NCI-H187 treated with DMSO at 0.1 percent for 48 hours (cell line): ENCODE measurements at places on chromosomes 4 and X.

GRCh38 chrX:122363112-122363795 lies 820.8 kb upstream of the GRIA3 start:
- no peak for DNase-seq

GRCh38 chr4:55637272-55637820 lies 1.2 kb upstream of the NMU start:
- DNase-seq = no peak

DNA sequence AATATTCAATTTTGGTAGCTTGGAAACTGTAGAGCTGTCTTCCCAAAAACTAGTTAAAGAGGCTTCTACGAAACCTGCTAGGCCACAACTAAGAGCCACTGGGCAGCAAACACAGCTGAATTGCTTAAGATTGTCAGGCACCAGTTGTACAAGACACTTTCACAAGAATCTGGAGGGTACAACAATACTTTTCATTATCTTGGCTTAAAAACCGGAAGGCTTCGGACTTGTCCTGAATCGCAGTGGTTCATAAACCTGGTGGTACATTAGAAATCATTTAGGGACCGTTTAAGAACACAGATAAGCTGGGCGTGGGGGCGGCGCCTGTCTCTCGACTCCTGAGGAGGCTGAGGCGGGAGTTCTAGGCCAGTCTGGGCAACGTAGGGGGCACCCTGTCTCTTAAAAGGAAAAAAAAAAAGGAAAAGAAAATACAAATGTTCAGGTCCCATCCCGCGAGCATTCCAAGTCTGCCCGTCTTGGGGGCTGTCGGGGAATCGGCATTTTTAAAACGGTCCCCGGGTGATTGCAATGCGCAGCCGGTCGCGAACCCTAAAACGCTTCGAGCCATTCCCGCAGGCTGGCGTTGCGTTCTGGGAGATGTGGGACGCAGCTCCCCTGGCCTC lies 763 bp downstream of the PYURF start:
- no peak for DNase-seq

DNA sequence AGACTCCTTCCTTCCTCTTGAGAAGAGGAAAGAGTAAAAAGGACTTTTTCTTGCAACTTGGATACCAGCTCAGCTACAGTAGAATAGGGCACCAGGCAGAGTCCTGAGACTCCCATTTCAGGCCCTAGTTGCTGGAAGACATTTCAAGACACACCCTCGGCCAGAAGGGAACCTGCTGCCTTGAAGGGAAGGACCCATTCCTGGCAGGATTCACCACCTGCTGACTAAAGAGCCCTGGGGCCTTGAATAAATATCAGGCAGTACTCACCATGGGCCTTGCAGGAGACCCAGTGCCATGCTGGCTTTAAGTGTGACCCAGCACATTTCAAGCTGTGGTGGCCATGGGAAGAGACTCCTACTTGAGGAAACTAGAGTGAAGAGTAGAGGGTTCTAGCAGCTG lies 317.6 kb downstream of the DKK2 start:
- no peak for DNase-seq

DNA sequence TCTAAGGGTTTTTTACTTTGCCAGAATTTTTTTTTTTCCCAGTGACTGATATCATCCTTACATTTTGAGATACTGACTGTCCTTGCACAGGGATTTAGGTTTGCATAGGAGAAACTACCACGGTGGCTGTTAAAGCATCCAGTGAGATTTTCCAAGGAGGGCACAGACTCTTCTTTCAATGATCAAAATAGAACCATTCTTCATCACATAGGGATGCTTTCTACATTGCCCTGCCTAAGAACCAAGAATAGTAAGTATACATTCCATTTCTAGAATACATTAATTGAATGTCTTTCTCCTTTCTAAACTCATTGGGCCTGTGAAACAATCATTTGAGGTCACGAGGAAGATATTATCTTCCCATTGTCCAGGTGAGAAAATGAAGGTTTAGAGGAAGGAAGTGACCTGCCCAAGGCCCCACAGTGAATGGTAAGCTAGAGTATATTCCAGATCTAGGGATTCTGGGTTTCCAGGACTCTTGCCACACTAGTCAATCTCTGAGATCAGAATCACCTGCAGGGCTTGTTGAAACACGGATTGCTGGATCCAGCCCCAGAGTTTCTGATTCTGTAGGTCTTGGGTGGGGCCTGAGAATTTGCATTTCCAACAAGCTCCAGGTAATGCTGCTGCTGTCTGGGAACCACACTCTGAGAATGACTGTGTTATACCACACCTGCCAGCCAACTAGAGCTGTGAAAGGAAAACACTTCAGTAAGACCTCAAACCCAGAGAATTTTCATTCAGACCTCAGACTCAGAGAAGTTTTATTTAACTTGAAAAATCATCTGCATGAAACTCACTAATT lies 17.7 kb upstream of the TMEM154 start:
- no peak for DNase-seq

- DNase-seq = no peak
Measured at GRCh38 chr4:189304167-189304566, 636.5 kb upstream of the FRG1 start.

DNA sequence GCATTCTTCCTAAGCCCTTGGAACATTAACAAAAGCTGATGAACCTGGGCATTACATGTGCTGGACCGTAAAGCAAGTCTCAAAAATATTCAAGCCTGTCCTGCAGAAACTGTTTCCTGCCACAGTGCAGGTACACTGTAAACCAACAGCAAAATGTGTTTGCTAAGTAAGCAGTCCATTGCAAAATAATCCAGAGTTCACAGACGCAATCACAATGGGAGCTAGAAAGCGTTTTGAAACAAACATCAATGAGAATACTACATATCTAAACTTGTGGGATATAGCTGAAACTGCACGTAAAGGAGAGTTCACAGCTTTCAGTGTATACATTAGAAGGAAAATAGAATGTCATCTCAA lies 61.6 kb downstream of the RGS12 start:
- no peak for DNase-seq

DNA sequence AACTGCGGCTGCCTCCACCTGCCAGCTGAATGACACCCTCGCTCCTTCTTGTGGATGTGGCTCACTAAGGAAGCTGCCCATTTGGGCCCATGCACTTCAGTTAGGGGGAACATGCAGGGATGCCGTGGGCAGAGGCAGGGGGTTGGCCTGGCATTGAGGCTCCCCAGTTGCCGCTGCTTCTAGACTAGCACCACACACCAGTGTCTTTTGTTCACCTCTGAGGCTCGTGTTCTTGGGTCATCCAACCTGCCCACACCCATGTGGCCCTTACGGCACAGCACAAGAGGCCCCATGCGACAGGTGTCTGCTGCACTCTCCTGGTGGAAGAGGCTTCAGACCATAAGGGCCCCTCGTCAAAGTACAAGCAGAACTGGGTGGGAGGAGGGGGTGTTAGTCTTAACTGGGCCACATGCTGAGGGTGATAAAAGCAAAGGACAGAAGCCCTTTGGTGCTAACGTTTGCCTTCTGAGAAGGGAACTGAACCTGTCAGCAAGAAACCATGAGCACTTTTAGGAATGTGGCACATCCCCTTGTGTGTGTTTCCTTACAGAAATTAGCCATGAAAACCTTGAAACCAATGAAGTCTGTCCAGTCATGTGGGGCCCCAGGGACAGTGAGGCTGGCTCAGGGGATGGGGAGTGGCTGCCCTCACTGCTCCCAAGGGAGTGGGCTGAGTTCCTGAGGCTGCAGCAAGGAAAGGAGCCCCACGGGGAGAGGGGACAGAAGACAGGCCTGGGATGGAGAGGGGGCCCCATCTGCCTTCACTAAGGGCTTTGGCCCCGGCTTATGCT lies 39.2 kb downstream of the MAP7D3 start:
- DNase-seq = no peak

DNA sequence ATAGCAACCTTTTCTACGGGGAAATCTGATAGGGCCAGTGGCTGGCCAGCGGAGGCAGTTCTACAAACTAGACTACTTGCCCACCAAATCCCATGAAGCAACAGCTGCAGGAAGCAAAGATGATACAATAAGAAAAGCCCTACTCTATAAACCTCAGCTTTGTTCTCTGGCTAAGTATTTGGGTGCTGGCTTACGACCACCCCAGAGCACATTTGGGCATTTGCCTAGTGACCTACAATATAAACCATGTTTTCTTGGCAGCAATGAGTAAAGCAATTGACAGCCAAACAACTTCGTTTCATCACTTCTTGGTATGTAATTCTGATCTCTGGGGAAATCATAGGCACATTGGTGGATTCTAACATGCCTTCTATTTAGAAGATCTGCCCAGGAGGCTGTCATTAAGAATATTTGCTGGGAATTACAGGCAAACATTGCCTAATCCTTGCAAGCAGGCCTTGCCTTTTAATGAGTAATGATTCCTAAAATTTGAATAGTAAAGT lies 7.5 kb upstream of the LHFPL1 start:
- no peak for DNase-seq

GRCh38 chr4:80365928-80366327 lies 30.4 kb downstream of the CFAP299 start:
- DNase-seq = peak; percentile 87

- DNase-seq = no peak
Measured at GRCh38 chrX:134753718-134754008, 95.4 kb upstream of the PLAC1 start.

GRCh38 chr4:36568575-36568974 lies 287.2 kb downstream of the DTHD1 start:
- no peak for DNase-seq

- no peak for DNase-seq
Measured at GRCh38 chr4:19266566-19266965, 985.1 kb upstream of the SLIT2 start.

DNA sequence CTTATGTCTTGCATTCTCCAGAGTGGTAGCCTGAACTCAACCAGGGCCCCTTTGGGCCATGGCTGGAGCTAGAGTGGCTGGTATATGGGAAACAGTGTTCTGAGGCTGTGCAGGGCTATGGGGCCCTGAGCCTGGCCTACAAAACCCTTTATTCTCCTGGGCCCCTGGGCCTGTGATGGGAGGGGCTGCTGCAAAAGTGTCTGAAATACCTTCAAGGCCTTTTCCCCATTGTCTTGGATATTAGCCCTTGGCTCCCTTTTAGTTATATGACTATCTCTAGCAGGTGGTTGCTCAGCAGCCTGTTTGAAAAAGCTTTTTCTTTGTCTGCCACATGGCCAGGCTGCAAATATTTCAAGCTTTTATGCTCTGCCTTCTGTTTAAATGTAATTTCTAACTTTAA lies 22.5 kb downstream of the APOOL start:
- no peak for DNase-seq

- no peak for DNase-seq
Measured at GRCh38 chr4:77453911-77454310, 151.7 kb upstream of the CXCL13 start.

GRCh38 chr4:108965472-108966076 lies 202.7 kb upstream of the ETNPPL start:
- no peak for DNase-seq

GRCh38 chr4:126395664-126396063 lies 1080.9 kb downstream of the FAT4 start:
- no peak for DNase-seq

DNA sequence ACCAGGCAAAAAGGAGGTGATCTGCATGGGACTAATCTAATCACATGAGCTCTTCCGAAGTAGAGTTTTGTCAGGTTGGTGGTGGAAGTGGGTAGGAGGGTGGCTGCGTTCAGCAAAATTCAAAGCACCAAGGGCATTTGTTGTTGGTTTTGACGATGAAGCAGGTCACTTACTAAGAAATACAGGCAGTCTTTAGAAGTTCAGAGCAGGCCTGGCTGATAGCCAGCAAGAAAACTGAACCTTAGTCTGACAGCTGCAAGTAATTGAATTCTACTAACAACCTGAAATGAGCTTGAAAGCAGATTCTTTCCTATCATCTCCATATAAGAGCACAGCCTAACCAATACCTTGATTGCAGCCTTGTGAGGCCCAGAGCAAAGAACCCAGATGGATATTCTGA lies 505.8 kb downstream of the KLHL13 start:
- no peak for DNase-seq

DNA sequence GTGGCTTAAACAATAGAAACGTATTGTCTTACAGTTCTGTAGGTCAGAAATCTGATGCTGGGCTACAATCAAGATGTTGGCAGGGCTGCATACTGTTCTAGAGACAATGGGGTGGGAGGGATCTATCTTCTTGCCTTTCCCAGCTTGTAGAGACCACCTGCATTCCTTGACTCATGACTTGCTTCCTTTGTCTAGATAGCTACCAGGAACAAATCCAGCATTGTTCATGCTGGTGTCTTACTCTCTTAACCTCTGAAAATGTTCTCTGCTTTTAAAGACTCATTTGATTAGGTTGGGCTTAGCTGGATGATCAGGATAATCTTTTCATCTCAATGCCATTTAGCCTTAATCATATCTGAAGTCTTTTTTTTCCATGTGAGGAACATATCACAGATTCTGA lies 169.0 kb downstream of the ZNF330 start:
- DNase-seq = no peak

DNA sequence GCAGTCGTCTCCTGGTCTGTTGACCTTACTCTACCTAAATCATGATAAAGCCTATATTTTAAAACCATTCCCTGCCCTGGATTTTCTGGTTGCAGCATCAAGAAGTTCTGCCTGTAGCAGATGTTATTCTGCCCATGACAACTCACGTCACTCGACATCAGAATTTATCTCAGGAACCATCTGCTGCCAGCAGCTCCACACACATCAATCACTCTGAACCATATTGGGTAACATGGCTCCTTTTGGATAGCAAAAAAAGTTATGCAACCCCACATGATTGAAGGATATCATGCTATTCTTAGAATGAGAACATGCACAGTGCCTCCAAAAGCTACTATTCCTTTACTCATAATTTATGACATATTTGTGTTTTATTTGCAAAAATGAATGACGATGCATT lies 341.4 kb downstream of the DHRSX start:
- DNase-seq = no peak
